Activated T-cell treated with anti-CD3 and anti-CD28 coated beads for 24 hours (primary cell): ENCODE measurements at places on chromosomes 5 and 9.

GRCh38 chr5:39190311-39191102 lies 28.9 kb downstream of the FYB1 start:
- no peak for DNase-seq

- DNase-seq, result no peak
These were observed 33.0 kb downstream of the LARP1 start for GRCh38 chr5:154788212-154788611.

DNA sequence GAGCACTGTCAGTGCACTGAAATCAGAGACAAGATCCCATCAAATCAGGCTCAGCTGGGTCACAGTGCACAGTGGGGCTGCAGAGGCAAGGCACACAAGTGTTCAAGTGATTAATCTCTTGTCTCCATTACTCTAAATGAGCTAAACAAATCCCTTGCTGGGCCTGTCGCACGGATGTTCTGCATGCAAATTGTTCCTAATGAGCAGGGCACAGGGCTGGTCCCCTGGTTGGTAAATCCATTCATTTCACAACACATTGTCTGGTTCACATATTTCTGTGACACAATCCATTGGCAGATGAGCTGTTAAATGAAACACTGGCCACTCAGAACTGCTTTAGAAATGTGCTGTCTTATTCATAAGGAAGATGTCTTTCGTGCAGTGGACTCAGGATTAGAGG lies 167.9 kb upstream of the BRINP1 start:
- no peak for DNase-seq

DNA sequence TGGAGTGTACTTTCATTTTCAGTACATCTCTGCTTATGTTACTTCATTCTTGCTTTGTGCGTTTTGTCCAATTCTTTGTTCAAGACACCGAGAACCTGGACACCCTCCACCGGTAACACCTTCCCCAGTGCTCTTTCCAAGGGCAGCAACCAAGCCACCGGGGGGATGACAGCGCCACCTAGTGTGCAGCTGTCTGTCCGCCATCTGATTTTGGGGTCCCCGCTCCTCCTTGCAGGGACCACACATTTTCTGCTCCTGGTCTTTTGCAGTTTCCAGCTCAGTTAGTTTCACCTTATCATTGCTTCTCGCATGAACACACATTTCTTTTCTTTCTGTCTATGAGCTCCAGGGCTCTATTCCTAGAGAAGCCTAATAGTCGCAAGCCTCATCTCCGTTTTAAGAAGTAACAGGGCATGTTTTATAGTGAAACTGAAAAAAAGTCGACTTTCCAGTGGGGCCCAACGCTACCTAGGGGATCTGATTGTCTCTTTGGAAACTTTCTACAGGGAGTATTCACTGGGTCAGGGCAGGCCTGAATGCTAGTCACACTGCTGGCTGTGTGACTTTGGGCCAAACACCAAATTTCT lies 152.1 kb downstream of the FSTL4 start:
- DNase-seq, result peak; percentile 28

DNA sequence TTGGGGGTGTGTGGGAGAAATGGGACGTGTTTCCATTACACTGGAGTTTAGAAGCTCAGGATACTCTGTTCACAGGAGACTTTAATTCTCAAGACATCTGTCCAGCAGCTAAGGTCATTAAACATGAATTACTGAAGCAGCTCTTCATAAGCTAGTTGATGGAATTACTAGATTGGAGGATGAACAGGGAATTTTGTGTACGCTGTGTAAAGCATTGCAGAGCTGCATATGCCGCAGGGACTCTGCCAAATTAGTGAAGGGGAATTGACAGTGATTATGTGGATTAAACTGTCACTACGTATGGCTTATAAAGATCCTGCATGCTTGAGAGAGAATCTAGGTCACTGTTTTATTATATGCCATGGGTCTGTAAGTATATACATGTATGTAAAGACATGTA lies 177.5 kb upstream of the TBC1D2 start:
- DNase-seq, result no peak

DNA sequence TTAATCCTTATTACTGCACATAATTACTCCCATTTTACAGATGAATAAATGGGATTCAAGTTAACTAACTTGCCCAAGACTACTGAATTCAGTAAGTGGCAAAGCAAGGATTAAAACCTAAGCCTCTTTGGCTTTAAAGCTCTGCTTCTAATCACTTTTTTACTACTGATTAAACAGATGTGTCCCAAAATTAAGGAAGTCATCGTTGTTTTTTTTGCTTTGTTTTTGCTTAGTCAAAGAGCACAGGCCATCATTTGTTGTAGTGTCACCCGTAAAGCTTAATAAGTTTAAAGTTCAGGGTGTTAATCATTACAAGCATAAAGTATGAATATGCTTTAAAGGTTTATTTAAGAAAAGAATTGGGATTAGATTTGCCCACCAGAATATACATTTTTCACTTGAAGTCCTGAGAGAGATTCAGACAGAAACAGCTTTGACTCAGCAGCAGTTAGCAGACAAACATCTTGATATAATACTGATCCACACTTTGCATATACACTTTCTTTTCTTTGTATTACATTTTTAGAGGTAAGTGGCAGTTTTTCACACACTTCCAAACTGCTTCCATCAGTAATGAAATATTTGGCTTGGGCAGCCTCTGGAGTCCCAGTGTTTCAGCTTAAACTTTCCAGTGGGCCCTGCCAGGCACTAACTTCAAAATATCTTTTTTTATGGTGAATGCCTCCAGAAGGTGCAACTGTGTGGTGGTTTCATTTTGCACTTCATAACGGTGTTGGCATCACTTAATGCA lies 52.7 kb downstream of the PIK3R1 start:
- no peak for DNase-seq

DNA sequence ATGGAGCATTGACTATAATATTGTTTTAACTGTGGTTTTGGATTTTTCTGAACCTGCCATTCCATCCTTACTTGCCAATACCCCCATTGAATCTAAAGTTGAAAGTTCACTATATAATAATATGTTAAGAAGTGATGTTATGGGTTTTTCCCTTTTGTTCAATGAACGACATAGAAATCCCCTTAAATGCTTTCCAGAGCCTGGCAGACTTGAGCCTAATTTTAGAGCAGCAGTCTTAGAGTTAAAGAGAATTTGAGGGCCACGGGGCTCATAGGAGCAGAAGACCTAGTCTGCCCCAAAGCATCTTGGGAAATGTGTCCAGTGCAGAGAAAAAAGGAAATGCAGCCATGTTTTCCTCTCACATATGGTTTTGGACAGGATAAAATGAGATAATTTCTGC lies 146.1 kb upstream of the SLC44A1 start:
- no peak for DNase-seq

GRCh38 chr9:134360897-134361296 lies 34.6 kb downstream of the RXRA start:
- no peak for DNase-seq

DNA sequence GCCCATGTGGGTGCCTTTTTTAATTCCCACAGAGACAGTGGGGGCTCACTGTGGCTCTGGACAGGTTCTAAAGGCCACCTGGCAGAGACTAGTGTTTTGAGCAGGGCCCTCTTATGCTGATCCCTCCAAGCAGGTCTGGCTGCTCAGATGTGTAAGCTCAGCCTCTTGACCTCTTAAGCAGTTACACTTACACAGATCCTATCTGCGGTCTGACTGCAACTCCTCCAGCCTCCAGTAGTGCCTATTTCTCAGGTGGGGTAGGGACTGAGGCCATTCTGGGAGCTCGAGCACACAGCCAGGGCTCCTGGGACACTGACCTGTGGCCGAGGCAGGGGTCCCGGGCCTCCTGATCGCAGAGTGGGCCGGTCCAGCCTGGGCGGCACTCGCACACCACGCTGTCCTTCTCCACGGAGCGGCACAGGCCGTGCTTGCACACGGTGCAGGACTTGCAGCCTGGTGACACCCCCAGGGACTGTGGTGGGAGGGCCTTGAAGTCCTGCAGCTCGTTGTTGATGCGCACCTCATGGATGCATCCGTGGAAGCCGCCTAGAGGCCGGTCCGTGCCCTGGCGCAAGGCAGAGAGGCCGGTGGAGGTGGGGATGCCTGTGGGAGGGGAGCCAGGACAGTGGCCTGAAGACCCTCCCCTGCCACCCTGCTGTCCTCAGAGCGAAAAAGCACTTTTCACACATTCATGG lies 91.9 kb upstream of the PANK3 start:
- no peak for DNase-seq

- peak; percentile 69 for DNase-seq
These were observed 17.0 kb upstream of the CRB2 start for GRCh38 chr9:123338710-123339665.

- DNase-seq, result peak; percentile 32
These were observed 3.2 kb downstream of the SH3PXD2B start for GRCh38 chr5:172450861-172451695.

DNA sequence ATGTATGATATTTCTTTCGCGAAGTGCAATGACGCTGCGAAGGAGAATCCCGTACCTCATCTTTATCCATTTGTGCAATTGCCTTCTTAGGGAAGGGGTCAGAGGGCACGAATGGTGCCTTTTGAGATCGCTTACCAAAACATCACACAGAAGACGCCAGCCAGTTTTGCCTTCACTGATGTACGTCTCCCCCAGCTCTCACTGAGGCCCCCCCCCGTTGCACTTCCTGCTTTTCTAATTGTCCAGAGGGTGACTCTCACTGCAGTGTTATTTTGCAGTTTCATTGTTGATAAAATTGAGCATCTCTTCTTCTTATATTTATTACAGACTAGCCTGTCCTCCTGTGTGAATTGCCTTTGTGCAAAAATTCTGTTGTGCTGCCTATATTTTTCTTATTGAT lies 39.0 kb upstream of the CACNA1B start:
- DNase-seq, result no peak

DNA sequence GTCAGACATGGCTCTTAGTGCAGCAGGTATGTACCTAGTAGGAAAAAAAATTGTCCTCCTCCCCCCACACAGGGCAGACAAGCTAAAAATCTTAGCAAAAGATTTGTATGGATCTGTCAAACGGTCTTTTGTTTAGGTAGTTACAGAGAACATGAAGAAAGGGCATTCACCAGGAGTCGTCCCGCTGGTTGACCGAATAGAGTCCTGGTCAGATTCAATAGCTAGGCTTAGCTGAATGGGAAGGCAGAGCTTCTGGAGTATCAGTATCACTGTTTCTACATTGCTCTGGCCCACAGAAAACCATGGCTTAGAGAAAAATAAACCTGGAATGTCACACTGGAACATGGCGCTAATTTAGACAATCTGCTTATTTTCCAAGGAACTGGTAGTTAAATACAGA lies 642.3 kb downstream of the PTPRD start:
- DNase-seq, result no peak

GRCh38 chr5:39062530-39062929 lies 11.7 kb downstream of the RICTOR start:
- DNase-seq, result no peak

GRCh38 chr5:86101966-86102365 lies 515.8 kb upstream of the COX7C start:
- DNase-seq, result no peak

GRCh38 chr5:56279979-56280378 lies 46.8 kb upstream of the ANKRD55 start:
- no peak for DNase-seq
